ENCODE measurements at places on chromosomes 6 and 20.
A peak's percentile ranks its signal among the peaks of the same experiment; 100 is the strongest.

DNA sequence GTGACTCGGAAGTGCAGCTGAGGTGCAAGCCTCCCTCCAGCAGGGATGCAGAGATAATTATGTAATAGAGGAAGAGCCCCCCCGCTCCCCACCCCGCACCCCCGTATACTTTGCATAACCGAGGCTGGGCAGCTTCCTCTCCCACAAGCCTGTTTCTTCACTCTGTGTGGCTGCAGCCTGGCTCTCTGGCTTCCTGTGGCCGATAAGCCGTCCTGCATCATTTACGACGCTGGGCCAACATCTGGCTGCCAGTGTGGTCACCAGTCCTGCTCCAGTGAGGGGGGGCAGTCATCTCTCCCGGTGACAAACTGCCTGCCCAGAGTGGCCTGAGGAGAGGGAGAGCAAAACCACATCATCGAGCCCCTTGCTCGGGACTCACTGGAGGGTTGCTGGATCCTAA is 59.2 kb downstream of the RBM38 start:
- DNase-seq = no peak

- DNase-seq = no peak
Measured at GRCh38 chr6:108904741-108905140, 56.5 kb downstream of the ARMC2 start.

DNA sequence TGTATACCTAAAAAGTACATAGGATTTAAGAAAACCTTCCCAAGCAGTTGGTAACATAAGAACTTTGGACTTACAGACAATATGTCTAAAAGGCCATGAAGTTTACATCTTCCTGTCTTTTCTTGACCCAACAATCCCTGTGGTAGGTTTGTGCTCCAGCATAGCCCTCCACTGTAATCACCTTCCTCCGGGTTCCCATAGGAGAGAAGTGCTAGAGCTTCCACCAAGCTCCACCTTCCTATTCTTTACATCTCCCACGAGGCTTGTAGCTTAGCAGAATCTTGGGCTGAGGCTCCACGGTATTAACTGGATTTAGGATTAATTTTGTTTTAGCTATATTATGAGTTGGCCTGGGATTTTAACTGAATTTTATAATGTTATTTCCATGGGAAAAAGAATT is 23.3 kb downstream of the ADGRG6 start:
- DNase-seq = no peak

DNA sequence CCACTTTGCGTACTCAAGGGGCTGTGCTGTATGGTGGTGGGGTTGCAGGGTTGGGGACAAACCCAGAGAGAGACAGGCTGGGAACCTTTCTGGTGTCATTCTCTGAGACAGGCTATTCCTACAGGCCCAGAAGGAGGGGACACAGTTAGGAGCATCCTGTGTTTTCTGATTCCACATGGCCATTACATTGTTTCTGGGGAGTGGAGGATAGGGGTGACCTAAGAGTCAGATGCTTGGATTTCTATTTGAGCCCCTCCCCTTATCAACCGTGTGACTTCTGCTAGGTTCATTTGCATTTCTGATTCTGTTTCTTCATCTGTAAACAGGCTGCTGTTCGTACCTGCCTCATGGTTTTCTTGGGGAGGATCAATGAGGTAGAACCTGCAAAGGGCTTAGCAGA is 29.4 kb upstream of the EPB41L1 start:
- no peak for DNase-seq

GRCh38 chr20:822651-823573 is 10.6 kb upstream of the FAM110A start:
- no peak for DNase-seq

DNA sequence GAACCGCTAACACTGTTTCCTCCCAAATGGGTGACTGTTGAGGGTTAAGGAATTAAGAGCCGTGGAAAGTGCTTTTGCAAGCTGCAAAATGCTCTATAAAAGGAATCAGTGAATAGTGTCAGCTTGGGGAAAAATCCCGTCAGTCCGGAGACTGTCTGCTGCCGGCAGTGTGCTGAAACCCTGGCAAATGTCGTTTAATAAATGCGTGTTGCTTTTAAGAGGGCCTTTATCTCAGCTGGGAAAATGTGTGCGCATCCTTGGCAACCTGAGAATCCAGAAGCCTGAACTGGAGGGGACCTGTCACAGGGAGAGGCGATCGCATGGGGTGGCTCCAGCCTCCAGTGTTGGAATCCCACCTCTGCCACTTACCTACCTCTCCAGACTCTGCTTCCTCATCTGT is 9.8 kb downstream of the SIRPA start:
- no peak for DNase-seq

DNA sequence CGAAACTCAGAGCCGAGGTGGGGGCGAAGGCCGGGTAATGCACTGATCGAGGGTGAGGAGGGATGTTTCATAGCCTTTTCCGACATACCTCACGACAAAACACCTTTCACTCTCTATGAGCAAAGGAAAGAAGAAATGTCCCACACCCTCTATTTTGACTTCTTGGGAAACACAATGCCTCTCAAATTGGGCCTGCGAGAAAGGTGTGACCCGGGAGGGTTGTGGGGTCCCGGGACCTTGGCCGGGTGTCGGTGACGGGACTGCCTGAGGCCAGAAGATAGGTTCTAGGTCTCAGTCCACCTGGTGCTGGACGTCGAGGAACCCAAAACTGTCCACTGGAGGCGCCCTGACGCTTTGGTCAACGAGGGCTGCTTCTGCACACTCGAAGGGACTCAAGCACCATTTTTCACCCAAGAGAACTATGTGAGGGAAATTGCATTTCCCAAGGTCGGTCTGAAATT is 41.1 kb upstream of the OSTM1 start:
- DNase-seq = peak; percentile 57

- DNase-seq = no peak
Measured at GRCh38 chr6:72715119-72715518, 93.3 kb downstream of the KCNQ5 start.

GRCh38 chr6:39387785-39388184 is 65.3 kb upstream of the KCNK16 start:
- no peak for DNase-seq

DNA sequence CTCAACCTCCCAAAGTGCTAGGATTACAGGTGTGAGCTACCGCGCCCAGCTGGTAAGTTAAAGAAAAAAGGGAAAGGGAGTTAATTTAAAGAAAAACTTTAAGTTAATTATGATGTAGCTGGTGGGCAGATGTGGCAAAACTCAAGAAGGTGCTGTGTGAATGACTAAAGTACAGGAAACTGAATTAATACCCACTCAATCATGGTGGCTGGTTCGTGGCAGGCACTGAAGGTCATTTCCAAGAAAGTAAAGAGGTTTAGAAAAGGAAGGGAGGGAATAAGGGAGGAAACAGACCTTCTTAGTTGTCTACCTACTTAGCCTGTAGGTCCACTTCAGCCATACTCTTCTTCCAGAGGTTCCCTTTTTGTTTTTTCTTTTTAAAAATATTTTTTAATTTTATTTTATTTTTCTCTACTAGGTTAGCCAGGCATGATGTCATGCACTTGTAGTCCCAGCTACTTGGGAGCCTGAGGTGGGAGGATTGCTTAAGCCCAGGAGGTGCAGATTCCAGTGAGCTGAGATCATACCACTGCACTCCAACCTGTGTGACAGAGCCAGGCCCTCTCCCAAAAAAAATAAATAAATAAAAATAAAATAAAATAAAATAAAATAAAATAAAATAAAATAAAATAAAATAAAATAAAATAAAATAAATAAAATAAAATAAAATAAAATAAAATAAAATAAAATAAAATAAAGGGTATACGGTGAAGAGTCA is 11.9 kb upstream of the TGM3 start:
- no peak for DNase-seq

GRCh38 chr6:146420255-146420654 is 123.4 kb upstream of the RAB32 start:
- DNase-seq = no peak

GRCh38 chr20:8601542-8601912 is 467.4 kb upstream of the PLCB4 start:
- no peak for DNase-seq

GRCh38 chr20:40785346-40785745 is 96.3 kb upstream of the MAFB start:
- DNase-seq = no peak
